ENCODE measurements at places on chromosomes 1 and 21.

DNA sequence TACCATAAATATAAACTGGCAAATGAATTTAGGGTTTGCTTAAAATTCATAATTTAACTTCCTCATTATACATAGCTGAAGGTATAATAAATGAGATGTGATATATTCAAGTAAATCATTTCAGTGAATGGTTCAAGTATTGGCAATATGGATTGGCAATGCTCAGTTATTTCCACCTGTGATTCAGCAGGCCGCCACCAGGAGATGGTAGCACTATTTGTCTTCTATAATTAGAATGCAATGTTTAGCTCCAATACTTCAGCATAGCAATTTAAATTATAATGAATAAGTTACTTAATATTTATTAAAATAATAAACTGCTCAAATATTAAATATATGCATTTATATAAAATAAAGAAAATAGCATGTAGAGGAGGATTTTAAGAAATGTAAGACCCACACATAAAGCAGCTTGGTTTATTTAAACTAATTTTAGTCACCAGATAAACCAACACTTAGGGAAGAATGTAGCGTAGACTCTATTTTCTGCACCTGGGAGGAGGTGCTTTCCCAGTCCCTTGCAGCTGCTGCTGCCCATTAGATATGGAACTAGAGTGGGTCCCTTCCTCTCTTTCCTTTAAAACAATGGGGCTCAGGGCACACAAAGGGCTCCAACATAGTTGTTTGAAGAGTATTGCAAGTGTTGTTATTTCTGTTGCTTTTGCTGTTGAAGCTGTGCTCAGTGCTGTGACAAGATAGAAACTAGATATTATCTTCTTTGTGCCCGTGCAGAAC is 62.1 kb downstream of the PLPPR4 start:
- DNase-seq, result no peak

GRCh38 chr21:44701023-44701400 is 4.0 kb downstream of the KRTAP10-12 start:
- no peak for DNase-seq

DNA sequence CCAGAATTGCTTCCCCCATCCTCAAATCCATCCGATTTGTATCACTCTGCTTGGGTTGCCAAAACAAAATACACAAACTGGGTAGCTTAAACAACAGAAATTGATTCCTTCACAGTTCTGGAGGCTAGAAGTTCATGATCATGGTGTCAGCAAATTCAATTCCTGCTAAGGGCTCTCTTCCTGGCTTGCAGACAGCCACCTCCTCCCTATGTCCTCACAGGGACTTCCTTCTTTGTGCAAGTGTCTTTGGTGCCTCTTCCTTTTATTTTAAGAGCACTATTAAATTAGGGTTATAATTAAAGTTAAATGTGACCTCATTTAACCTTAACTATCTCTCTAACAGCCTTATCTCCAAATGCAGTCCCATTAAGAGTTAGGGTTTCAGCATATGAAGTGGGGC is 112.8 kb downstream of the PLPP3 start:
- DNase-seq, result no peak

- no peak for DNase-seq
Observed at GRCh38 chr1:179599623-179600249, 8.1 kb downstream of the TDRD5 start.

DNA sequence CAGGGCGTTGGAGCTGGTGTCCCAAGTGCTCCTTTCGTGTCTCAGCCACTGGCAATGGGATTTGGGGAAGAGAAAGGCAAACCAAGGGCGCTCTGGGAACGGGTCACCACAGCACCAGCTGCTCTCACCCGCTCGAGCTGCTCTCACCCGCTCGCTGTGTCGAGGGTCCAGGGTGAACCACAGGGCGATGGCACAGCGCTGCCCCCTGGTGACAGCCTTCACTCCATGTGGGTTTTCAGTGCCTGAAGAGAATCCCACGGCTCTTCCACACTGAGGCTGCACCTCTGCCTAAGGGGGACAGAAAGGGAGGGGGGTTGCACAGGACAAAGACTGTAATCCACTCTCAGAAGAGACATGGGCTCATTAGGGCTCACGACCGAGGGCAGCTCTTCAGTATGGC is 7.1 kb upstream of the CLDN19 start:
- no peak for DNase-seq

GRCh38 chr1:172203902-172204301 is 216.6 kb upstream of the C1orf105 start:
- DNase-seq, result no peak

GRCh38 chr1:54596756-54597155 is 26.6 kb downstream of the FAM151A start:
- no peak for DNase-seq

GRCh38 chr1:156103521-156103947 is 11.0 kb upstream of the LMNA start:
- DNase-seq, result no peak

GRCh38 chr1:145750426-145750825 is 31.1 kb downstream of the CD160 start:
- DNase-seq, result no peak

DNA sequence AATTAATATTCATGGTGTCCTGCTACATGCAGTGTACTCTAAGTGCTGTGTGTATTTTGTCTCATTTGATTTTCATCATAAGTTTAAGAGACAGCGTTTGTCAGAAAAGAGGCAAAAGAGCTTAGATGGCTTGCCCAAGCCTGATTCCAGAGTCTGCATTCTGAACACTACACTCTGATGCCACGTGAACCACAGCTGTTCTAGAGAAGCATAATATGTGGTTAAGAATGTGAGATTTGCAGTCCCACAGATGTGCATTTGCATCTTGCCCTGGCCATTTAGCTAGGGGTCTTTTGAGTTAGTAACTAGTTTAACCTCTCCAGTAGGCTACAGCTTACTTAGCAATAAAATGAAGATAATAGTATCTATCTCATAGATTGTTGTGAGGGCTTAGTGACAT is 9.2 kb upstream of the GADD45A start:
- DNase-seq, result no peak

DNA sequence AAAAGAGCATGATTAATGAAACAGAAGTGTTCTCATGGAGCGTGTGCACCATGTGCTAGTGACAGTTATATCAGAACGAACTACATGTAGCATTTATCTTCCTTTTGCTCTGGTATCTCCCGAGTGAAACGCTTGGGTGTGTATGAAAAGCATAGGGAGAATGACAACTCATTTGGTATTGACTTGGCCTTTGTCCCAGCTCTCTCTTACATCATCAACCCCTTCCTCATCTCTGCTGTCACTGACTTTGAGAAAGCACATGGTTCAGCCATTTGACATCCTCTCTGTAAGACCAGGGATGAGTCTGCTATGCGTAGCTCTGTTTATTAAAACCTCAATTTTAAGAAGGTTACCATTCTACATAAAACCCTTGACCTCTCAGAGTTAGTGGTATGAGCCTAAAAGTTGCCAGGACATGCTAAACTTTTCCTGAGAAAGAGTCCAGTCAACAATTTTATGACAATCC is 201.0 kb downstream of the NRIP1 start:
- no peak for DNase-seq

DNA sequence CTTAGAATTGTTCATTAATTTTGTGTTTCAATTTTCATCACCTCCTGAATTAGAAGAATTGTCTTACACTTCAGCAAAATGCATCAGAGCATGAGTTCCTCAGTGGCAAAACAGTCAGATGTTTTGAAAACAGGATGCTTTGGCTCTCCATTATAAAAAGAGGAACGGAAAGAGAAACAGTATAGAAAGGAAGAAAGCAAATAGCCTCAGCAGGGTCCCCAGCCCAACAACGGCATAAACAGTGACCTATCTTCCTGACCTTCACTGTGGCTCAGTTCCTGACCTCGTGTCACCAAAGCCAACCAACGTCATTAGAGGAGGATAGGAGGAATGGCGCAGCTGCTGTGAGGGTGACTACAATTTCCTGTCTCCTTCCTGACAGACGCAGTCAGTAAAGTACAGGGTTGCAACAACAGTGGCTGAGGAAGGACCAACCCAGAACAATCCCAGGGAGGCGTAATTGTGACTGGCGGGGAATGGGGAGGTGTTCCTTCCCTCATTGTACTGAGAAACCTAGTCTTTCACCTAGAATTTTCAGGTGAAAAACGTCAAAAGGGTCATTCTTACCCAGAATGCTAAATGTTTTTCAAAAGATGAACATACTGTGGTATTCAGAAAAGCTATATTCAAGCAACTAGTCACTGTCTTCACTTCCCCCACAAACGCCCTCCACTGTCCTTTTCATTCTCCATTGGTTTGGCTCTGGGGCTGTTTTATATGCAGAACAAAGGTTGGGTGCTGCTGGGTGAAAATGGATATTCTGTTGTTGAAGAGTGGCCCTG is 197.9 kb upstream of the SGIP1 start:
- DNase-seq, result no peak

DNA sequence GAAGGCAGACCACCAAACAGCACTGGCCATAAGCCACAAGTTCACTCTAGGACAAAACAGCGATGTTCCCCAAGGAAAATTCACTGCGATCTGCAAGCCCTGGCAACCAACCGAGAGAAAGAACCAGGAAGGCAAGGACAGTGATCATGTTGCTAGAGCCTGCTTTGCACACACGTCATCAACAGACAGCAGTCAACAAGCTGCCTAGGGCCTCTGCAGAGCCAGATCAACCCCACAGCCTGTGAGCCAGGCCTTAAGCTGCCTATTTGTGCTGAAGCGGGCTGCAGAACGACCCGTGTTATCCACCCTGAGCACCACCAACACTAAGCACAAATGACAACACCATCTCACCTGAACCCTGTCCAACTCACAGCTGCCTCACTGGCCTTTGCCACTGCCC is 6.2 kb upstream of the YRDC start:
- no peak for DNase-seq

- no peak for DNase-seq
Observed at GRCh38 chr1:32316903-32317277, 19.1 kb downstream of the MARCKSL1 start.

DNA sequence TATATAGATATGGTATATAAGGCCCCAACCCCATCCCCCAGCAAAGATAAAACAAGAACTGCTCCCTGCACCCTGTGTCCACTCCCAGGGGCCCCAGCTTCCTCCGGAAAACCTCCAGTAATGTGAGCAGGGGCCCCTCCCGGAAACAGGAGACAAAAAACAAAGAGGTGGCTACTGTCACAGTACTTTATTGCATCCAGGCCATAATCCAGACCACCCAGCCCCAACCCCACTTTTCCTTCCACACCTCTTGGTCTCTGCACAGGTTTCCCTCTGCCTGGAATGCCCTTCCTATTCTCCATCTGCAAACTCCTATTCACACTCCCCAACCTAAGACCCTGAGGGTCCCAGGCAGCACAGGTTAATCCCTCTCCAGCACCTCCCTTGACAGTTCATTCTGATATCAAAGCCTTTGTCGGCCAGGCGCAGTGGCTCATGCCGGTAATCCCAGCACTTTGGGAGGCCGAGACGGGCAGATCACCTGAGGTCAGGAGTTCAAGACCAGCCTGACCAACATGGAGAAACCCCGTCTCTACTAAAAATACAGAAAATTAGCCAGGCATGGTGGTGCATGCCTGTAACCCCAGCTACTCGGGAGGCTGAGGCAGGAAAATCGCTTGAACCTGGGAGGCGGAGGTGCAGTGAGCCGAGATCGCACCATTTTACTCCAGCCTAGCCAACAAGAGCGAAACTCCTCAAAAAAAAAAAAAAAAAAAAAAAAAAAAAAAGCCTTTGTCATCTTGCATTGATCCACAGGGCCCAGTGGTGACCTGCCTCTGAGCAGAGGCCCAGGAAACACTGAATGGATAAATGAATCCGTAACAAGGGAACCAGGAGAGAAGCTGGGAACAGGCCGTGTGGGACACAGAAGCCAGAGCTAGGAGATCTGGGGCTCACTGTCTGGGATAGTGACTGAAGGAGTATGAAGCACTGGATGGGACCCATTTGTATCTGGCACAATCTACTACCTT is 2.3 kb upstream of the AUNIP start:
- DNase-seq, result no peak

GRCh38 chr1:53073287-53073686 is 11.3 kb downstream of the PODN start:
- DNase-seq, result no peak

GRCh38 chr1:157652859-157653493 is 47.6 kb downstream of the FCRL3 start:
- DNase-seq, result no peak

DNA sequence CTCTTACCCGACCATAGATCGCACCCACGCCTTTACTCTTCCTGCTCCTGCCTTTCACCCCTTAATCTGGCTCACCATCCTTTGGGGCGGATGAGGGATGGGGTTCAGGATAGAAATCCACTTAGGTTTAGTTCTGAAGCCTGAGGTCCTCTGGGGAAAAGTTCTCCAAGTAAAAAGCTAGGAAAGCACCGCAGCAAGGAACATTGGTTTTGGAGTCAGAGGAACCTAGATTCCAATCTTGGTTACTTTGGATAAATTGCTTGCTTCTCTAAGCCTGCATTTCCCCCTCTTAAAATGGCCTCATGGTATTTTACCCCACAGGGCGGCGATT is 988 bp upstream of the ASAP3 start:
- no peak for DNase-seq

DNA sequence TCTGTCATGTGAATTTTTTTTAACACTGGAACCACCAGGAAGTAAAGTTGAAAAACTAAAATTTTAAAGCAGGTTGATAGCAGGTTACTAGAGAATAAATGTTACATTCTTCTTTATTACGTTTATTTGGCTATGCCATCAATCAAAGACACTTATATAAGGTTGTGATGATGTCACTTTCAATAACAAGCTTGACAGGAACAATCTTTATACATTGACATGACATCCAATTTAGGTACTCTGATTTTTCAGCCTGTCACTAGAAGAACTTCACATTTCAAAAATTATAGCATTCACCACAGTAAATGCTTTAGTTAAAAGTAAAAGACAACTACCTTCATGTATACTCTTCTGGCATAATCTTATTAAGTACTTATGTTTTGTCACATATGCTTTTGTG is 696.8 kb upstream of the NCAM2 start:
- no peak for DNase-seq

GRCh38 chr1:225611537-225612223 is 41.2 kb downstream of the ENAH start:
- DNase-seq, result no peak

DNA sequence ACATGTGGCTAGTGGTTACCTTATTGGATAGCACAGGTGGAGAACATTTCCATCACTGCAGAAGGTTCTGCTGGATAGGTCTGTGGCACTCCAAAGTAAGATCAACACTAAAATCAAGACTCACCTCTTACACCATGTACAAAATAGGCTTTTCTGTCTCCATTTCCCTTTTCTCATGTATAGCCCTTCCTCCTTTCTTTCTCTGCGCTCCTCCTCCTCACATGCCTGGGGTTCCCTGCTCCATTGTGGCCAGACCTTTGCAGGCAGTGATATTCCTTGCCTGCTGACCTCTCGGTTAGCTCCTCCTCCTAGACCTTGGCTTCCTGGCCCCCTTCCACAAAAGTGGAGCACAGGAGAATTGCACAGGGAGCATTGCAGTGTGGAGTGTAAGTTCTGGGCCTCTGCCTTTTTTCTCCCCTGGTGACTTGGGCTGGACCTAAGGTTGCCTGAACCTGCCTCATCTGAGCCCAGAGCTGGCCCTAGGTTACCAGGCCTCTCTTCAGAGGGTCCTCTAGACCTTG is 33.2 kb upstream of the RBM15 start:
- DNase-seq, result no peak

GRCh38 chr1:213782941-213783672 is 204.7 kb upstream of the PROX1 start:
- no peak for DNase-seq

GRCh38 chr1:109975718-109976117 is 8.8 kb upstream of the AHCYL1 start:
- DNase-seq, result no peak

Data from NCI-H1417 treated with DMSO at 0.1 percent for 48 hours (cell line).